Activated T-cell treated with anti-CD3 and anti-CD28 coated beads for 1 hour (primary cell): ENCODE measurements at places on chromosomes 5 and 9.

DNA sequence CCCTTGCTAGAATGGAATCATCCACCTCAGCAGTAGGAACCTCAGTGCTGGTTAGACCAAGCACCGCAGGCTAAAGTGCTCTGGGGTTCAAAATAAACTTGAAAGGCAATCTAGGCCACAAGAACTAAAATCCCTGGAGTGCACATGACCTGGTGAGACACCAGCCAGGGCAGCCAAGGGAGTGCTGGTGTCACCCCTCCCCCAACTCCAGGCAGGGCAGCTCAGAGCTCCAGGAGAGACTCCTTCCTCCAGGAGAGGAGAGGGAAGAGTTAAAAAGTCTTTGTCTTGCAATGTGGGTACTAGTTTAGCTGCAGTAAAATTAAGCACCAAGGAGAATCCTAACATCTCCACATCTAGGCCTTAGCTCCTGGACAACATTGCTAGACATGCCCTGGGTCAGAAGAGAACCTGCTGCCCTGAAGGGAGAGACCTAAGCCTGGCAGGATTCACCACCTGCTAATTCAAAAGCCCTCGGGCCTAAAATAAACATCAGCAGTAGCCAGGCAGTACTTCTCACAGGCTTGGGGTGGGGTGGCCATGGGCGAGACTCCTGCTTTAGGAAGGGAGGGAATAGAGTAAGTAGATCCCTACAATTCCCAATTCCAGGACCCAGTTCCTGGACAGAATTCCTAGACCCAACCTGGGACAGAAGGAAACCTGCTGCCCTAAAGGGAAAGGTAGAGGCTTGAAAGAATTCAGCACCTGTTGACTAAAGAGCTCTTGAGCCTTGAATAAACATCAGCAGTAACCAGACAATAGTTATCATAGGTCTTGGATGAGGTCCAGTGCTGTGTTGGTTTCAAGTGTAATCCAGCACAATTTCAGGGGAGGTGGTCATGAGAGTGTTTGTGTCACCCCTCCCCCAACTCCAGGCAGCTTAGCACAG lies 25.8 kb downstream of the UGT3A2 start:
- DNase-seq = no peak

DNA sequence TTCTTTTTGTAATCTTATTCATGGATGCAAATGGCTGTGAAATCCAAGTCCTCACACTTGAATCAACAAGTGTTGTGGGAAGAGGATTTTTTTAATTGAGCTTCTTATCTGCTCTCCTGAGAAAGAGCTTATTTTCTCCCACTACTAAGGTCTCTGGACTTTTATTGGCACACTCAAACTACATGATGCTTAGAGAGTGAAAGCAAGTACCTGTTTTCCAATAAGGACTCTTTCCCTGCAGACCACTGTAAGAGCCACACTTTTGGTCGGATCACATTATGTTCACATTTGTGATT lies 546.4 kb upstream of the ARRDC3 start:
- no peak for DNase-seq

- no peak for DNase-seq
These were observed 118.1 kb downstream of the SIL1 start for GRCh38 chr5:139079991-139080610.

DNA sequence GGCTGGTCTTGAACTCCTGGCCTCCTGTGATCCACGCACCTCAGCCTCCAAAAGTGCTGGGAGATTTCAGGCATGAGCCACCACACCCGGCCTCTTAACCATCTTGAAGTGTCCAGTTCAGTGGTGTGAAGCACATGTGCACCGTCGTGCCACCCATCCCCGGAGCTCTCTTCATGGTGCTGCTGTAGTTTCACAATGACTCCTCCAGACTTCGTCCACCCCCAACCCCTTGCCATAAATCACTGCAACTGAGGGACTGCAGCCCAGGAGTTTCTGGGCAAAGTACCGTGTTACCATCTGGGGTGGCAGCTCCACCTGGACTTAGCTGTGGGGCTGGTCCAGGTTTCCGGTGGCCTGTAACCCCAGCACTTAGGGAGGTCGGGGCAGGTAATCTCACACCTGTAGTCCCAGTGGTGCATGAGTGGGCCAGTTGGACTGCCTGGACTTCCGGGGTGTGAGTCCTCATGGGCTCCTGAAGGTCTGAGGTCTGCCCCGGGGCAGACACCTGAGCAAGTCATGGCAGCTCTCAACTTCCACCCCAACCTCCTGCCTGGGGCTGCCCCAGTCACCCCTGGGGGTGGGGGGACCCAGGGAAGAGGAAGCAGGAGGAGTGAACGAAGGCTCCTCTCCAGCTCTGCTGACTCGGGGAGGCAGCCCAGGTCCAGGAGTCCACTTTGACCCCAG lies 6.6 kb upstream of the N4BP3 start:
- no peak for DNase-seq

- no peak for DNase-seq
These were observed 183.4 kb downstream of the TMC1 start for GRCh38 chr9:72704688-72705375.

DNA sequence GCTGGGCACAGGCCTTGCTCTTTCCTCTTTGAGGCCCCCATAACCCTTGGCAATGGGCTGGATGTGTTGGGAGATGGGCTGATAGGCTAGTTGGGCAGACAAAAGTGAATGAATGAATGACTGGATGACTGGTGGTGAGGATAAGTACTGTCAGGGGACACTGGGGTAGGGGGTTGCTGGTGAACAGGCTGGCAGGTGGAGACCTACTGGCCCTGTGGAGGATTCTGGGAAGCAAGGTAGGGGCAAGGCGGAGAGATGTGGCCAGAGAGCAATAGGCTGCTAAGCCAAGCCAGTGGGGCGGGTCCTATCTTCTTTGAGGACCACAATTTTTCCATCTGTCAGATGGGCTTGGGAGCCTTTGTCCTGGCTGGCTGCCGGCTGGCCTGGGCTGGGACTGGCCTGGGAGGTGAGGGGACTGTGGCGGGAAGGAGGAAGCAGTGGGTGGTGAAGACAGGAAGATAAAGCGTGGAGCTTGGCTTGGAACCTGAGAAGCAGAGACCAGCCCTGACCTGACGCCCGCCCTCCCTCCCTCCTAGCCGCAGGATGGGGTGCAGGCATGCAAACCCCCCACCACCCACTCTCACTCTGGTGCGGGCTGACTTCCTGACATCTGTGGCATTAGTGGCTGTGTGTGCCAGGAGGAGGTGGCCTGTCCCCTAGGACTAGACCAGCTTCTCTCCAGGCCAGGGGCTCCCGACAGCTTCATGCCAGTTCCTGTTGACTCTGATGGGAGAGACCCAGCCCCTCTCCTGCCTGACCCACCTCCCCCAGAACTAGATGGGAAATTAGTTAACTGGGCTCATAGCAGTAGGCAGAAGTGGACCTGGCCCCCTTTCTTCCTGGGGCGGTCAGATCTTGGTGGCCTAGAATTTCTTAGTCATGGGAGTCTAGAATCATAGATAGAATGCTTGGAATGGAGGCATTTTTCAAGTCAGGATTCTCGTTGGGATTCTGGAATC lies 9.5 kb downstream of the CXXC5 start:
- DNase-seq = no peak

- DNase-seq = no peak
These were observed 45.0 kb downstream of the PRR16 start for GRCh38 chr5:120509053-120509452.

- DNase-seq = no peak
These were observed 59.3 kb downstream of the DIAPH1 start for GRCh38 chr5:141559461-141559860.

GRCh38 chr5:137888466-137888862 lies 793 bp upstream of the PKD2L2 start:
- no peak for DNase-seq

GRCh38 chr5:116075191-116075831 lies 9.5 kb upstream of the COMMD10 start:
- no peak for DNase-seq

DNA sequence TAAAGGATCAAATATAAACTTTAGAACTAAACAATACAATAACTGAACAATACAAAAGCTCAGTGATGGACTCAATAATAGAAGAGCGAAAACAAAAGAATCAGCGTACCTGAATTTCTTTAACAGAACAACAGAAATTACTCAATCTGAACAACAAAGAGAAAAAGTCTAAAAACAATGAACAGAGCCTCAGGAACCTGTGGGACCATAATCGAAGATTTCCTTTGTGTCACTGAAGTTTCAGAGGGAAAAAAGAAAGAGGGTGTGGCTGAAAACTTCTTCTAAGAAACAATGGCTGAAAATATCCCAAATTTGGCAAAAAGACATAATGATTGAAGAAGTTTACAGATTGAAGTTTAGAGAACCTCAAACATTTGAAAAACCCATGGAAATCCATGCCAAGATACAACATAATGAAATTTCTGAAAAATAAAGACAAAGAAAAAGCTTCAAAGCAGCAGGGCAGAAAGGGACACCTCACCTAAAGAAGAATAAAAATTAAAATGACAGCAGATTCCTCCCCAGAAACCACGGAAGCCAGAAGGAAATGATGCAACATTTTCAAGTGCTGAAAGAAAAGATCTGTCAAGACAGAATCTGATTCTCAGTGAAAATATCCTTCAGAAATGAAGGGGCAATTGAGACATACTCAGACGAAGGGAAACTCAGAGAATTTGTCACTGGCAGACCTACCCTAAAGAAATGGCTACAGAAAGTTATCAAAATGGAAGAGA lies 288.8 kb downstream of the ARL15 start:
- no peak for DNase-seq

DNA sequence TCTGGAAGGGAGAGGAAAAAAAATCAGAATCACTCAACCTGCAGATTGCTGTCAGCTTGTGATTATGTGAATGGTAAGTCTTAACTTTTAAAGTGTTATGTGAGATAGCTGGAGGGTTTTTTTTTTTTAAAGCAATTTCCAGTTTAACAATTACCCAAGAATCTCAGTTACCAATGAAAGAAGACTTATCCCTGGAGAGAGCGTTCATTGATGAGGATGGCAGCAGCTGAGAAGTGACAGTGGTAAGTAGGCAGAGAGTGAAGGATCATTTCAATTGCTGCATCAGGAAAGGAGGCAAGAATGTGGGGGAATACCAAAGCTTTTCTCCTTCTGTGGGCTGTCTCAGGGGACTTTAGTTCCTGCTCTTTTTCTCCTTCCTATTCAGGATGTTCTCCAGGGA lies 370.2 kb upstream of the C9orf72 start:
- DNase-seq = no peak

- DNase-seq = no peak
These were observed 23.1 kb downstream of the TICAM2 start for GRCh38 chr5:115579216-115579615.

DNA sequence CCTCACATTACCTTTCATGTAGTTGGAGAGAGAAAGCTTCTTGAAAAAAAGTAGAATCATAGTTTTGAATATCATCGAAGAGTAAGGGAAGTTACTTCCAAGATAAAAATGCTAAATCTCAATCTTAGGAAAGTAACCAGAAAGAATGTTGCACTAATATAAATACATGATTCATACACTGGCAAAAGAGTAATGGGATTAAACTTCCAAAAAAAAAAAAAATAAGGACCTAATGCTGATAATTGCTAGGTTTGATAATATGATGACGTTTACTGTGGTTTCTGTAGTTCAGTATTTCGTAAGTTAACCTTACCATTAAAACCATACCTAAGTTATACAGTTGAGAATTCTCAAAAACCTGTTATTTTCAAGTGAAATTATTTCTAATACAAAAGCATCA lies 573.8 kb upstream of the CDH9 start:
- DNase-seq = no peak

DNA sequence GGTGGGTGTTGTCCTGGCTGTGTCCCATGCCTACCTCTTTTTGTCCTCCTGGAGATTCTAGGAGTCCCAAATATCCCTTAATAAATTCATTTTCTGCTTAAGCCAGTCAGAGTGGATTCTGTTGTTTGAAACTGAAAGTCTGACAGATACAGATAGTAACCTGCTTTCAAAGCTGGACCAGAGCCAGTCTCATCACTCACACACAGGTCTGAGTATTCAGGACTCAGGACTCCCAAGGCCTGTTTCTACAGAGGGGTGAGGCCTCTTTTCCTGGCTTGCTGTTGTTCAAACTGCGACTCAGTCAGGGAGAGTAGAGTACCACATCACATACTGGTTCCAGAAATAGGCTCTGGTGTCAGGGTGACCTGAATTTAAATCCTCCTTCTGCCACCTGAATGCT lies 190.1 kb downstream of the PAX5 start:
- DNase-seq = no peak
